K562 (cell line): ENCODE measurements at places on chromosomes 4 and X.

DNA sequence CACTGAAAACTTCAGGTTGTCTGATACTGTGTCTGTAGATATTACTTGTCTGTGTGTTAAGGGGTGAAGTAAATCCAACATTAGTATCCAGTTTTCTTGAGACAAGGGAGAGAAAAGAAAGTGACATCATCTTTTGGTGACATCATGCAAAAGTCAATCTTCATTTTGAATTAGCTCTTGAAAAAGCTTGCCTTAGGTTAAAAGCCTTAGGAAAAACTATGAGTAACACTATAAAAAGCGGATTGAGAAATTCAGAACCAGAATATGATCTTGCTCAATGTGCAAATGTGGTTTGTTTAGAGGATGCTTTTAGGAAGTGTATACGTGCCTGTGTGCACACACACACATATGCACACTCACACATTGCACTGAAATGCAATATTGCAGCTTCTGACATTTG, 345.8 kb upstream of the CASK start:
- DNase-seq = no peak

- DNase-seq = no peak
Measured at GRCh38 chrX:42934020-42934726, 156.2 kb upstream of the PPP1R2C start.

DNA sequence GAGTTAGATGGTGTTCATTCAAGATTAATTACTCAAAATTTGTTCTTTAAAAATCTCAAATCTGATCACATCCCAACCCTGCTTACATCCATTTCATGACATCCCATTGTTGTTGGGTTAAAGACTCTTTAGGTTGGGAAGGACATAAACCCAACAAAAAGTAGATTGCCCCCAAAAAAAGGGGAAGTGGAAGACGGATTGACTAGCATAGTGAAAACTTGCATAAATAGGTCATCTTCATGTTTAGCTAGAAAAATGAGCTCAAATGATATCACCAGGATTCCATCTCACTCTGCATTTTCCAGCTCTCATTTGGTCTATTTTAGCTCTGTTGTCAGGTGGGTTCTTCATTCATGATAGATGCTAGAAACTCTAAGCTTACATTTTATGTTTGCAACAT, 18.5 kb upstream of the TET2 start:
- DNase-seq = no peak

GRCh38 chr4:86306816-86307215, 53.0 kb downstream of the MAPK10 start:
- no peak for DNase-seq

- DNase-seq = no peak
Measured at GRCh38 chr4:5772528-5773270, 61.7 kb downstream of the EVC start.

DNA sequence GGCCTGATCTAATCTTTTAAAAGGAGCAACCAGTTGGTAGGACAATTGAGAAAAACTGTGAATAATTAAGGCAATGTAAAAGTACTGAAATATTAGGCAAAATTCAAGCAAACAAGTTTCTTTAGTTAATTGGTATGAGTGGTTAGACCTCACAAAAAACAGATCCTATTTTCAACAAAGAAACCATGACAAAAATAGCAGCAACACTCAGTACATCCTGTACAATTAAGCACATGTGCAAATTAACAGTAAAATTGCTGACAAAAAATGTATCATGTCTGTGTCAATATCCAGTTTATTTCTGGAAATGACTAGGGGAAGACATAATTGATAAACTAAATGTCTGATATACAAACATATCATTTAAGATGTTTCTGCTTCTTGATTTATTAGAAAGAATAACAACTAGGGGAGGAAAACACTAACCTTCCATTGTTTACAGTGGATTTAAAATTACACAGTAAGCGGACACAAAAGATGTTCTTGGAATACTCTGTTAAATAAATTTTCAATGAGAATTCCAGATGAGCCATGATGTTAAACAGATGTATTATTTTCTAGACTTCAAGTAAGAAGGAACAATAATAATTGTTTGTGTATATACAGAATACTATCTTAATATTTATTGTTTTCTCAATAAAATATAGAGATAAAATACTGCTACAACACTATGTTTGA, 638.9 kb downstream of the SPRY1 start:
- DNase-seq = no peak

DNA sequence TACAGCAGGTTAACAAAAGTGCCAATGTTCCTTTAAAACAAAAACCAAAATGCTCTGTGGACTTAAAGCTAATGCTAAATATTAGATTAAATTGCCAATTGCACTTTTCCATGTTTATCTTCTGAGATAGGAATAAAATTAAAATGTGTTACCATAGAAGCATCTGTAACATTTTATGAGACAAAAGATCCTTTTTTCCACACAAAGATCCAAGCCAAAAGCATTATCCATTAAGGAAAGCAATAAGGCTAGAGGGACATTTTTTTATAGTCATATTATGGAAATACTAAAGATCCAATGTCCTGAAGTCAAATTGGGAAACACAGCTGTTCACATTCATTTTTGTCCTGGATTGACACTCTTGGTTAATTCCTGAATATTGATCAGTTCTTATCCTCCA, 73.6 kb downstream of the PALLD start:
- no peak for DNase-seq

DNA sequence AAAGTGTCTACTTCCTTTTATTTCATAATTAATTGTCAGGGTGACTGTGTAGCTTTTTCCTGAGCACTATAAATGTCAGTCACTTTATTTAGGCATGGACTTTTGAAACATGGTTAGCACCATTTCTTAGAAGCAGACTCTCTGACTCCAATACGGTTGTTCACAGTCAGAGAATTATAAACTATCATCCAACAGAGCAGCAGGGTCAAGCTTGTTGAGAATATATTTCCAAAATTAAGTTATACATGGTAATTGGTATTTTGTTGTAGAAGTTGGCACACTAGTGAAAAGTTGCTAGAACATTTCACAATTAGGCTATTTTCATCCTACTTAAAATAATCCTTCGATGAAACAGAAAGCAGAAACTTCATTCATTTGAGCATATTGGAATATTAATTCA, 1155.5 kb upstream of the IGFBP7 start:
- no peak for DNase-seq

DNA sequence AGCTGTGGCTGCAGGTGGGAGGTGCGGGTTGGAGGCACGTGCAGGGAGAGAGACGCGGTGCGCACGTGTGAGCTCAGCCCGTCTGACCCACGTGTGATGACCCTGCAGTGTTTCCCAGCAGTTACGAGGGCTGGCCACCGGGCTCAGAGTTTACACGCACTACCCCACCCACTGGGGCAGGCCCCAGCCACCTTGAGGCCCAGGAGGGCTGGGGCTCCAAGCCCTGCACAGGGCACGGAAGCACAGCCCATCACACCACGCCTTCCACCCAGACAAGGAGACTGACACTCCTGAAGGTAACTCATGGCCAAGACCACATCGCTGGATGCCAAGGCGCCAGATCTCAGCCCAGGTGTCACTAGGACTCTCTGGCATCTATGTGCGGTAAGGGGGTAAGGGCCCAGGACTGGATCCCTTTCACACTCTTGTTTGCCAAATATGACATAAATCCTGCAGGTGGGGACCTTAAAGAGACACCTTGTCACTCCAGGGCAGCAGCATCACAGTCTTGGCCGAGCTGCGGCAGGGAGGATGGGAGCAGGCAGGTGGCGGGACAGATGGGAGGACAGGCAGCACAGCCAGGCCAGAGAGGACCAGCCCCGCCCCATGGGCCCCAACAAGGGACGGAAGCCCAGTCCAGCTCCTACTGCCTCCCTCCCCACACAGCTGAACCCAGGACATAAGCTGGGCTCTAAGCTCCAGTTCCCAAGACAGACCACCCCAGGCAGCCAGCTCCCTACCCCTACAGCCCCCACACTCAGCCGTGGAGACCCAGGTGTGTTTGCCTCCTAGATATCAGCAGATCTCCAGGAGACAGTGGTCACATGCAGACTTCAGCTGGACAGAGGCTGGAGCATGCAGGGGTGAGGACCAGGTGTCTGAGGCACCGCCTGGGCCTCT, 56.8 kb downstream of the ZFYVE28 start:
- DNase-seq = no peak

- DNase-seq = no peak
Measured at GRCh38 chr4:24643774-24644520, 59.6 kb upstream of the DHX15 start.

GRCh38 chrX:74550295-74550802, 64.1 kb downstream of the RLIM start:
- DNase-seq = peak; percentile 79

DNA sequence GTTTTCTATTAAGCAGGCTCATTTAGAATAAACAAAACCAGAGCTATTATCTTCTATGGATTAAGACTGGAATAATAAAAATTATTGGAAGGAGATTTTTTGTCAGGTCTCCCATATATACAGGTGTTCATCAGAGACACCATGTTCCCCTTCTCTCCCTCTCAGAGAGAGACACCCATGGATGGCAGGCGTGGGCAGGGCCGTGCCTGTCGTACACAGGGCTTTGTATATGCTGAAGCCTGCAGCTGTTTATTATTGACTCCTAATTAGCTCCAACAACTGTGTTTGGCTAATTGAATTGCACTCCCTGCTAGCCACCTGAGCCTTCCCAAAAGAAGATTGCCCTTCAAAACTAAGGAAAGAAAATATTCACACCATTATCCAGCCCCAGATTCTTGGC, 81.6 kb downstream of the GK start:
- DNase-seq = no peak

GRCh38 chr4:140943486-140944198, 187.5 kb upstream of the TBC1D9 start:
- no peak for DNase-seq

DNA sequence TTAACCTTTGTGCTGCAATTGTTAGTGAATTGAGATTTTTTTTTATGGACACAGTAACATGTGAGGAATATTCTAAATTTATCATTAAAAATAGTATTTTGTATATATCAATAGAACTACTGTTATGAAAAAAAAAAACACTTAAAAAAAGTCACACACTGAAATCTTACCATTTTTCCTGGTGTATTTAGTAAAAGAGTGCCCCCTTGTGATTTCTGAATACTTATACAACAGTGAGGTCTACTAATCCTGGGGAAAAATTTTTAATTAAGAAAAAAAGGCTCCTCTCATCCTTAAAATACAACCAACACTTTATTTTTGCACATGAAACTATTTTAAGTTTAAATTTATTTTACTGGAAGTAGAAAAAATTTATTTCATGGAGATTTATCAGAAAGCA, 56.4 kb upstream of the SPOCK3 start:
- no peak for DNase-seq

DNA sequence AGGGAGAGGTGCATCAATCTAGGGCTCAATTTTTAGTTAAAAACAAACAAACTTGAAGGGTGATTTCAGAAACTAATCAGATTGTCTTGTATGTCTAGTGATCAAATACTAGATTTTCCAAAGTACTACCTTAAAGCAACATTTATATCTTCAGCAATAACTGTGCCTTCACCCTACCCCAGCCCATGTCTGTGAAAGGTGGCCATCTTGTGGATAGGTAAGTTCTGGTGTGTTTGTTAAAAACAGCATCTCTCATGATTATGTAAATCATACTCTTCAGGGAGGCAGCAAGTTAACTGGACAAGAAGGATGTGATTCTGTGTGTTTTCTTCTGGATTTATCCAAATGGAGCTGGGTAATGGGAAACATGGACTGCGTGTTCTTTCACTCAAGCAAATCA, 81.4 kb upstream of the ACSL1 start:
- no peak for DNase-seq

GRCh38 chrX:32530802-32531403, 680.4 kb downstream of the DMD start:
- DNase-seq = peak; percentile 49

GRCh38 chr4:111628437-111628836, 516.8 kb upstream of the FAM241A start:
- no peak for DNase-seq

DNA sequence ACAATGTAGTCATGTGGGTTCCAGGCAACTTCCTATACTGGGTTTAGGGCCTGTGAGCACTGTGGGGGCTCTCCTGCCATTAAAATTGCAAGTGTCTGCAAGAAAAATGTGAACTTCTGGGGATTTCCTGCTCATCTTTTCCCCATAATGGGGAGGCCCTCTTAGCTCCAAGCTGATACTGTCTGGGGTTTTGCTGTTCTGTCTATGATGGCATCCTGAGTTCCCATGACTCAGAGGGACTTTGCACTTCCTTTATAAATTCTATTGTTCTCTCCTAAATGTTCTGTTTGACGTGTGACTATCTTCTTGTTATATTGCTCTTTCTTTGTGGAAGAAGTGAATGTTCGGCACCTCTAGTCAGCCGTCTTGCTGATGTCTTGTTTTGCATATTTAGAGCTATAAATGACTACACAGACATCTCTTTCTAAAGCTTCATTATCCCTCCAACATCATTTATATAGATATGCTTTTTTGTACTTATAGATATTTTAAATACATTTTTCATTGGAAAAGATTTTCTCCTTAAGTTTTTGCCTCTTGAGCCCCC, 465.8 kb downstream of the NAF1 start:
- no peak for DNase-seq

- DNase-seq = no peak
Measured at GRCh38 chr4:115117651-115118050, 4.2 kb upstream of the NDST4 start.

DNA sequence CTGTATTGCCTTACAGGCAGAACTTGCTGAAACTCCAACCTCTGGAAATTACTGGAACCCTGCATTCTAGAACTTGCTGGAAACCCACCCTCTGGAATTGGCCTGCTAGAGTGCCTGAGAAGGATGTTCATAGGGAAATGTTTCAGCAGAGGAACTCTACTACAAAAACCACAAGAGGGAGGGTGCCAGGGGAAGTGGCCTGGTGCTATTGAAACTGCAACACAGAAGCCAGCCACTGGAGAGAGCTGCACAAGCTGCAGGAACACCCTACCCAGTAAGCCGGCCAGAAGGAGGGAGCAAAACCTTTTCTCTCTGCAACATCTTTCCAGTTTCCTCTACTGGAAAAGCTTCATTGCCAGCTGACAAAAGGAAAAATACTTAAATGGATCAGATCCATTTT, 2.5 kb upstream of the BRWD3 start:
- DNase-seq = no peak

DNA sequence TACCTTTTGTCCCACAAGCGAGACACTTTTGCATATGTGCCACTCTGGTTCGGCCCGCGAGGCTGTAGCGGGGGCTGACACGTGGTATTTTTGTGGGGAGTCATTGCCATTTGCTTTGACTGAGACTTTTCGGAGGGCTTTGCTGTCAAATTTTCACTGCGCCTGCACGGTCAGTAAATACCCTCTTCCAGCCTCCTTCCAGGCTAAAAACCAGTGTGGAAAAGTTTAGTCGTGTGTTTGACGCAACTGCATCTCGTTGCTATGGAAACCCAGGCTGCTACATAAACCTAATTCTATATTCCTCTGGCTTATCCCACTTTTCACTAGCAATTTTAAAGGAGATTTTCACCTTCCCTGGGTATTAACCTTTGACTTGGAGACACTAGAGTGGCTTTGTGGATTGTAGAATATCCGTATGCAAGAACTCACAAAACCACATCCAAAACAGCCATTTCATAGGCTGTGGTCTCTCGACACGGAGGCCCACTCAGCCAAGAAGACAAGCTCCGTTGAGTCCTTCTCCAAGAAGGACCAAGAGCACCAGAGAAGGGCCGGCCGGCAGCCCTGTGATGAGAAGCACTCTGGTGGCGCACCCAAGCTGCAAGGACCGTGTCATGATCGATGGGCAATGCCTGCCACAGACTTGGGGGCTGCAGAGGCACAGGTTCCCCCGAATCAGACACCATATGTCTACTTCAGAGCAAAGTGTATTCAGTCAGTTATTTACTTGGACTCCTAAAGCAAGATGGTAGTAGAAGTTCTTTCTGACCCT, 38.4 kb upstream of the ENPP6 start:
- DNase-seq = no peak
